ENCODE measurements at places on chromosomes 4 and X.
A peak's percentile ranks its signal among the peaks of the same experiment; 100 is the strongest.

DNA sequence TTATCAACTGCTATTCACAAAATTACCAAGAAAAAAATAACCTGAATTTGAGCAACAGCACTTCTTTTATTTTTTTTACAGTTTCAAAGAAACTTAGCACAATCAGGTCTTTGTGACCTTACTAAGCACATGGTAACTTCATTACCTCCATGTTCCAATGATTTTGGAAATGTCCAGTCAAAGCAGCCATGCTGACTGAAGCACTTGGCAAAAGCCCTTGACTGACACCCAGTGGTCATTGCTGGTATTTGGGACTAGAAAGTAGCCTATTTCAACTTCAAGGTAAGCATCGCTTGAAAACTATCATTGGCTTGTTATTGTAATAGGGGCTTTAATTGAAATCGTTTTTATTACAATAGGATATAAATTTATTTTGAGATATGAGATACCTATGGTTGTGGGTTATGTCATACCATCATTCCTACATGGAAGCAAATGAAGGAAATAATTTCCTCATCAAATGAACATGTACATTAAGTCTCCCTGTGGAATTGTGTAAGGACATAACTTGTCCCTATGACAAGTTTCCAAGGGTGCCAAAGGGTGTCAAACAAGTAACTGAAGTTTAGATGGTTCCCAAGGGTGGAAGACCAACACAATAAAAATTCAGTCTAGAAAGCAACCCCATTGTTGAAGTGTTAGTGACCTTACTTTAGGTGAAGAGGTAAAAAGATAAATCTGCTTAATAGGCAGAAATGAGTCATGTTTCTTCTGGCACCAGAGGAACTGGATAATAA is 15.2 kb upstream of the ANXA10 start:
- DNase-seq, result peak; percentile 77

DNA sequence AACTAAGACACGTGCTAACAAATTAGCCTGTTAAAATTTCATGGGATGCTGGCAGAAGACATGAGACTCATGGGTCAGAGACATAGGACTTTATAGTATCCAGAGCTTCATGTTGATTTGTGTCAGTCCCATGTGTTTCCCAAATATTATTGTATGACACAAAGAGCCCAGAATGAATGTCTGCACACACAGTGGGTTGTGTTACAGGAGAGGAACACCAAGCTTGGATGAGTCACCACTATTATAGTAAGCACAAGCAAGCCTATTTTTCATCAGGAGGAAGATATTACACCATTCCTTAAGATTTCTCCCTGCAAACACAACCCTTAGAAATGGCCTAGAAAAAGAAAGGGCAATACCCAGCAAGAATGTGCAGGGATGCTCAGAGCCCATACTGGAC is 15.4 kb downstream of the BBS12 start:
- DNase-seq, result no peak

GRCh38 chr4:176210101-176210500 is 14.7 kb upstream of the SPATA4 start:
- DNase-seq, result no peak

DNA sequence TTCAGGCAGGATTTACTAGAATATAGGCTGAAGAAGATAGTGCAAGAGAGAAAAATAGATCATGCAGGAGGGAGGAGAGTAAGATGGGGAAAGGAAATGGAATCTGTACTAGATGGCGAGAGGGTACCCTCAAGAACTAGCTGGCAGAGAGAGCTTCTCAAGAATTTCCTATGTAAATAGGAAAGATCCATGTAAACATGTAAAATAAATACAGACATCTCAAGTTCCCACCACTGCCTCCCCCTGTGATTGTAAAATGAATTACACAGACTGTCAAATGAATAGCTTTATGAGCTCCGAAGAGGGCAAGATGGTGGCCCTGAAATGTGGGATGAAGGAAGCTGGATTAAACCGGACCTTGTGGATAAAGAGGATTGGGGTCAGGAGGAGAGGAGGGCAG is 178.0 kb downstream of the PALLD start:
- no peak for DNase-seq

- DNase-seq, result peak; percentile 41
Observed at GRCh38 chr4:114599231-114599902, 760 bp downstream of the UGT8 start.

- no peak for DNase-seq
Observed at GRCh38 chr4:101307899-101308298, 39.4 kb downstream of the PPP3CA start.

GRCh38 chr4:24666316-24666715 is 82.0 kb upstream of the DHX15 start:
- no peak for DNase-seq

- no peak for DNase-seq
Observed at GRCh38 chrX:109347632-109348031, 134.3 kb downstream of the GUCY2F start.
